A673 (cell line): ENCODE measurements at places on chromosomes 5 and 9. TPM values are rescaled to one million over a fixed set of nuclear protein-coding genes. Genes with fewer than 3 reads are reported as not detected.

DNA sequence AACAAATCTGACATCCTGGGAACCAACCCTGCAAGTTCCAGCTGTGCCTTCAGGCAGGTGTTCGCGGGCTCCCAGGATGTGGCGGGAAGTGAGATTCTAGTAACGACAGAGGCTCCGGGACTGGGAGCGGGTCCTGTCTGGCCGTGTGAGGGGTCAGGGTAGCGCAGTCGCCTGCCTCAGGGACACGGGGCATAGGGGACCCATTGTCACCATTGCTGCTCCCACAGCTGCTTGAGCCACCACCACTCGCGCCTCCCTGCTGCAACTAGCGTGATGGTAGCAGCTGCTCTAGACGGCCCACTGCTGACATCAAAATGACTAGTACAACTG, 468.5 kb downstream of the CDH9 start:
- H3K4me3 ChIP-seq: no peak overlapping the region
- no peak for DNase-seq
- no peaks in the 10 kb centered on the region for H3K27me3 ChIP-seq

- no peak for DNase-seq
- H3K27me3 ChIP-seq: peaks cover 34% of the 10 kb centered on the region
- no peak overlapping the region for H3K4me3 ChIP-seq
- H3K27ac ChIP-seq: no peak overlapping the region
- H3K4me1 ChIP-seq: no peaks in the 10 kb centered on the region
Observed at GRCh38 chr5:35131723-35132122, 84.0 kb upstream of the AGXT2 start.

Gene SPINK6
- total RNA-seq: not detected in 2 replicates

- no peaks in the 10 kb centered on the region for H3K27me3 ChIP-seq
- H3K36me3 ChIP-seq: no peaks in the 10 kb centered on the region
- peak; percentile 38 for DNase-seq
- no peak overlapping the region for H3K4me3 ChIP-seq
- H3K4me1 ChIP-seq: peaks cover 19% of the 10 kb centered on the region
Observed at GRCh38 chr9:111851553-111851952, 45.1 kb upstream of the UGCG start.

- H3K36me3 ChIP-seq: no peaks in the 10 kb centered on the region
- H3K27ac ChIP-seq: no peak overlapping the region
- DNase-seq: no peak
- no peaks in the 10 kb centered on the region for H3K27me3 ChIP-seq
- H3K4me3 ChIP-seq: no peak overlapping the region
- no peaks in the 10 kb centered on the region for H3K4me1 ChIP-seq
Observed at GRCh38 chr5:154312576-154312975, 122.0 kb downstream of the GALNT10 start.

DNA sequence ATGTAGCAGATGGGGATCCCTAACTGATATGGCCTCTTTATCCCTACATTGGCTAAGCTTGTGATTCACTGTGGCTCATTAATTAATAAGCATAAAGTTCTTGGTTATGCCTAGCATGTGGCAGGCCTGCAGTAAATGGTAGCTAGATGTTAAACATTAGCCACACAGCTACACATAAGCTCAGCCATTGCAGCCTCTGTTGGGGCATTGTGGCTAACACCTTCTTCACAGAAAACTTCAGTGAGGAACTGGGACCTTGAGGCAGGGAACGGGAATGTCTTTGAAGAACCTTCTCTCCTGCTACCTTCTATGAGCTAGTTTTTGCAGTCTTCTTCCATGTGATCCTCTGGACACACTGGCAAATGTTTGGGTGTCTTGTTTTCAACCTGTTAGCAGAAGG, 338.2 kb downstream of the NTRK2 start:
- no peaks in the 10 kb centered on the region for H3K27me3 ChIP-seq
- H3K36me3 ChIP-seq: no peaks in the 10 kb centered on the region
- H3K4me3 ChIP-seq: no peak overlapping the region
- H3K4me1 ChIP-seq: no peaks in the 10 kb centered on the region
- DNase-seq: no peak
- no peak overlapping the region for H3K27ac ChIP-seq

DNA sequence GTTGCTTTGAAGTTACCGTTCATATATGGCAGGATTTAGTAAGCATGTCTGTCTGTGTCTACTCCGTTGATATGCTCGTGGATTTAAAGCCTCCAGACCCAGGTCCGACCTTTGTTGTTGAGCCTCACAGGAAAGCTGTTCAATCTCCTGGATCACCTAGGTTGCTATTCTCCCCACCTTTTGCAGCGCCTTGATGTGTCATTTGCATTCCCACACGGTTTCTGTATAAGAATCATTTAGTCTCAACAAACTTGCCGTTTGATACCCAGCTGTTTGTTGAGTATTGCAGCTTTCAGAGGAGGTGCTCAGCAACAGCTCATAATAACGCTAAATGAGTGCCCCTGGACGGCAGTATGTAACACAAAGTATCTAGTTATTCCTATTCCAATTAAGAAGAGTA, 1.2 kb upstream of the ADGRV1 start:
- no peak for DNase-seq
- H3K27ac ChIP-seq: no peak overlapping the region
- no peak overlapping the region for H3K4me3 ChIP-seq
- H3K36me3 ChIP-seq: no peaks in the 10 kb centered on the region

- H3K27me3 ChIP-seq: no peaks in the 10 kb centered on the region
- no peak overlapping the region for H3K27ac ChIP-seq
- DNase-seq: no peak
- no peaks in the 10 kb centered on the region for H3K36me3 ChIP-seq
- H3K4me3 ChIP-seq: no peak overlapping the region
- H3K4me1 ChIP-seq: no peaks in the 10 kb centered on the region
Observed at GRCh38 chr5:170178814-170179213, 54.0 kb upstream of the C5orf58 start.

DNA sequence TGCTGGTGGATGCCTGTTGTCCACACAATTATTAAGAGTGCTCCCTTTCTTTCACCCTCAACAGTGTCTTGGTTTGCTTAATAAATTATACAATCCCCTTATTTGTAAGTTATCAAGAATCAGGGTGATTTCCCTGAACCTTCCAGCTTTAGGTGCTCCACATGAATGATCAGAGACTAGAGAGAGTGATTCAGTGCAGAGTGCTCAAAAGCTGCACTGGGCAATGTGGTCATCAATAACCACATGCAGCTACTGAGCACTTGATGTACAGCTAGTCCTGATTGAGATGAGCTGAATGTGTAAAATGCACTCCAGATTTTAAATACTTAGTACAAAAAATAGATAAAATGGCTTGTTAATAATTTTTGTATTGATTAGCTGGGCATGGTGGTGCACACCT, 76.8 kb upstream of the TRIO start:
- DNase-seq: no peak
- no peak overlapping the region for H3K27ac ChIP-seq
- H3K4me3 ChIP-seq: no peak overlapping the region
- no peaks in the 10 kb centered on the region for H3K27me3 ChIP-seq
- no peaks in the 10 kb centered on the region for H3K4me1 ChIP-seq

Gene KCNV2
- not detected in 2 replicates for total RNA-seq

DNA sequence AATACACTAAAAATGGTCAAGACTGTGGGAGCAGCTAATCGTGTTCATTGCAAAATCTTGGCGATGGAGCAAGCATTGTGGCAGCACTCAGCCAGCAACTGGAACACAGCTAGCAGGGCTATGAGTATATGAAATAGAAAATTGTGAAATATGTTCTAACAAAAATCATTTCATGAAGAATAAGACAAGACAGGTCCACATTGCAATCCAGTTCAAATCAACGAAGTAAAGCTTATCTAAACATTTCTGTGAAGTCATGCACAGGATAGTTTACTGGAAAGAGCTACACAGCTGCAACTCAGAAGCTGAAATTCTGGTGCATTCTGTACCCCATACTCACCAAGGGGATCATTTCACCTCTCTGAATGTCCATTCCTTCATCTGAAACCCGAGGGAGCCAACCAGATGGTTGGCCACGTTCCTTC, 5.3 kb upstream of the NFIL3 start:
- no peak overlapping the region for H3K4me3 ChIP-seq
- no peaks in the 10 kb centered on the region for H3K27me3 ChIP-seq
- H3K27ac ChIP-seq: no peak overlapping the region
- no peaks in the 10 kb centered on the region for H3K36me3 ChIP-seq

Gene FOXD4L6
- not detected in 2 replicates for total RNA-seq

DNA sequence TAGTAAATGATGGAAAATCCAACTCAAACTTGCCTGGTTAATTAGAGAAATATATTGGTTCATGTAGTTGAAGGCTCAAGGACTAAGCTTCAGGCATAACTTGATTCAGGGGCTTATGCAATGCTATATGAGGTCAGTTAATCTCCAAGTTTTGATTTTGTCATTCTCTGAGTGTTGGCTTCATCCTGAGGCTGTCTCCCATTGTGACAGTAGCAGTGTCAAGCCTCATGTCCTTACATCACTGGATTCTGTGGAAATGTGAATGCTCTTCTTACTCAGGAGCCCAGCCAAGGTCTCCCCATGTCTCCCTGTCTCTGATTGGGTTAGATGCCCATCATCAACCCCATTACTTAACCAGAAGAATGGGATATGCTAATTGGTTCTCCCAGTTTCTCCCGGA, 44.4 kb upstream of the SNX2 start:
- no peaks in the 10 kb centered on the region for H3K4me1 ChIP-seq
- H3K4me3 ChIP-seq: no peak overlapping the region
- H3K27me3 ChIP-seq: no peaks in the 10 kb centered on the region
- no peaks in the 10 kb centered on the region for H3K36me3 ChIP-seq
- no peak for DNase-seq

Gene TESK1
- total RNA-seq: 31.8 and 31.9 TPM in 2 replicates

DNA sequence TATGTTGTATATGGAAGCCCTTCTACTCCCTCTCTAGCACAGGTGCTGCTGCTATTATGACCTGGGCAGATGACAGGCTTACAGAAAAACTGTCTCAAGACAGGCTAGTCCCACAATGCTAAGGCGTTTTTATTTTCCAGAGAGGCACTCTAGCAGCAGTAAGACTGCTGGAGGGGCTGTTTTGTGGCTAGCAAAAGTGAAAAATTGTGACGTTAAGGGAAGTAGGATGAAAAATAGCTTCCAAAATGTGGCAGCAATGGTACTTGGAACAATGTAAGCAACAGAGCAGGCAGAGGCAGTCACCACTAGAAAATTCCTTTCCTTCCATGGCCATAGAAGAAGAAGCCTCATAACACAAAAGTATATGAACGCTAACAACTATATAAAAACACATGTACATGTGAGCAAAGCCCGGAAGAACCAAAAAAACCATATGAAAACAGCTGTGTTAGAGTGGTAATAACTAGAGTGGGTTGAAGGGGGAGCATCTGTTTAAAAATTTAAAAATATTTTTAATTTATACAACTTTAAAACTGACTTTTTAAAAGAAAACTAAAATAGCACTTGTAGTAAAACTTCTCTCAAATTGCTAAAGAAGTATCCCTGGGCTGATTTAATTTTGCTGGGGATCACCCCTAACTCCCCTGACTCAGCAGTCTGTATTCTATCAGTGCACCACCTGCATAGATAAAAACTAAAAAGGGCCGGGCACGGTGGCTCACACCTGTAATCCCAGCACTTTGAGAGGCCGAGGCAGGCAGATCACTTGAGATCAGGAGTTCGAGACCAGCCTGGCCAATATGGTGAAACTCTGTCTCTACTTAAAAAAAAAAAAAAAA, 30.6 kb downstream of the CLINT1 start:
- H3K27ac ChIP-seq: peak overlapping the region; percentile 37
- H3K36me3 ChIP-seq: no peaks in the 10 kb centered on the region
- no peaks in the 10 kb centered on the region for H3K27me3 ChIP-seq
- H3K4me3 ChIP-seq: no peak overlapping the region
- no peak for DNase-seq

DNA sequence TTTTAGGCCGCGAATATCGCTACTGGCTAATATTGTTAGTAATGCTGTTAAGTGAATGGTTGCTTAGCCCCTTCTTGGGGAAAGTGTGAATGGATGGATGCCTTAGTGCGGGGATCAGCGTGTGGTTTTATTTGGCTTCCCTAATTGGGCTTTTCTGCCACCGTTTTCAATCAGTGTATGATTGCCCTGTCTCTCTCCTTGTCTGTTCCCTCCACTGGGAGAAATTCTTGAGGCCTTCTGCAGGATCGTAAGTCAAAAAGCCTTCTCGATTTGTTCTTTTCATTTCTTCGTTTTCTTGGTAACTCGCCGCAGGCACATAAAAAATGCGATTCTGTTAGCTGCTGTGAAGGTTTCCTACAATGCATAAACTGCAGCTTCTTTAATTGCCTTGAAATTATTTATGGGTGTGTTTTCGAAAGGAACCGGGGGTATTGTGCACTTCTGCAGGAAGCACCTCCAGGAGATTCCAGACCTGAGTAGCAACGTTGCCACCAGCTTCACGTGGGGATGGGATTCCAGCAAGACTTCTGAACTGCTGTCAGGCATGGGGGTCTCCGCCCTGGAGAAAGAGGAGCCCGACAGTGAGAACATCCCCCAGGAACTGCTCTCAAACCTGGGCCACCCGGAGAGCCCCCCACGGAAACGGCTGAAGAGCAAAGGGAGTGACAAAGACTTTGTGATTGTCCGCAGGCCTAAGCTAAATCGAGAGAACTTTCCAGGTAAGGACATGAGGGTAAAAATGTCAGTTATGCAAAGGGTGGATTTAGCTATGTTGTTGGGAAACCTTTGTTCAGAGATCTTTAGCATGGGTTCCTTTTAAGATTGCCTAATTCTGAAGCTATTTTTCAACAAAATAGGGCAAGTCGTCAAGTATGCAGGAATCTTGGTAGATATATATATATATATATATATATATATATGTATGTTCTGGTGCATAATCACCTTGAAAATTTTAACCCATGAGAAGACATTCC, 700 bp downstream of the SKP2 start:
- no peaks in the 10 kb centered on the region for H3K27me3 ChIP-seq
- H3K36me3 ChIP-seq: peaks cover 41% of the 10 kb centered on the region
- H3K4me1 ChIP-seq: peaks cover 38% of the 10 kb centered on the region
- peak overlapping the region; percentile 91 for H3K4me3 ChIP-seq
- peak overlapping the region; percentile 81 for H3K27ac ChIP-seq

DNA sequence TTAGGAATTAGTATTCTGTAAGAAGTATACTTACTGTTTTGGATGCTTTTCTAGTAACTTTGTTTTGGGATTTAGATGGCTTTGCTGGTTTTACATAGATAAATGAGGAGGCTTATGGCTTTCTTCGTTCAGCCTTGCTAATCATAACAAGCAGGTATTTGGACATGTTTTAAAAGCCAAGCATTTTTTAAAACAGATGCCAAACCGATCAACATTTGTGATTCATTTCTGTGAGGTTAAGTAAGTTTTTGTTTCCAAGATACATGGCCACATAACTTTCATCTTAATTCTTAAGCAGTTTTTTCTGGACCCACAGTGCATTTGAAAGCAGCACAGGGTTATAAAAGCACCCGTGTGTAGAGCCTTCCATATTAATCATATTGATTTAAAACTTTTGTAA, 21.7 kb downstream of the TARS1 start:
- H3K36me3 ChIP-seq: peaks cover 96% of the 10 kb centered on the region
- no peak for DNase-seq
- H3K27me3 ChIP-seq: no peaks in the 10 kb centered on the region
- H3K4me1 ChIP-seq: no peaks in the 10 kb centered on the region
- H3K27ac ChIP-seq: no peak overlapping the region

DNA sequence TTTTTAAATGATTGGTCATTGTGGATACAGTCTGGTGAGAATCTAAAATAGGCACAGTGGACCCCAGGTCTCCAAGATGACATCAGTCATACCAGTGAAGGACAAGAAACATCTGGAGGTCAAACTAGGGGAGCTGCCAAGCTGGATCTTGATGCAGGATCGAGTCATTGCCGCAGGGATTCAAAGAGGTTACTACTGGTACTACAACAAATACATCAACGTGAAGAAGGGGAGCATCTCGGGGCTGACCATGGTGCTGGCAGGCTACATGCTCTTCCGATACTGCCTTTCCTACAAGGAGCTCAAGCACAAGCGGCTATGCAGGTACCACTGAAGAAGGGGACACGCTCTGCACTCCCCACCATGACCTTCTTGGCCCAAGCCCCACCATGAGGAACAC, 20.9 kb downstream of the FOXB2 start:
- no peak overlapping the region for H3K27ac ChIP-seq
- no peaks in the 10 kb centered on the region for H3K36me3 ChIP-seq
- H3K27me3 ChIP-seq: peaks cover 27% of the 10 kb centered on the region

Gene FBXO4
- 9.6 and 12.6 TPM in 2 replicates for total RNA-seq
